ENCODE measurements at places on chromosomes 2 and 18. TPM values are rescaled to one million over a fixed set of nuclear protein-coding genes. Genes with fewer than 3 reads are reported as not detected.

DNA sequence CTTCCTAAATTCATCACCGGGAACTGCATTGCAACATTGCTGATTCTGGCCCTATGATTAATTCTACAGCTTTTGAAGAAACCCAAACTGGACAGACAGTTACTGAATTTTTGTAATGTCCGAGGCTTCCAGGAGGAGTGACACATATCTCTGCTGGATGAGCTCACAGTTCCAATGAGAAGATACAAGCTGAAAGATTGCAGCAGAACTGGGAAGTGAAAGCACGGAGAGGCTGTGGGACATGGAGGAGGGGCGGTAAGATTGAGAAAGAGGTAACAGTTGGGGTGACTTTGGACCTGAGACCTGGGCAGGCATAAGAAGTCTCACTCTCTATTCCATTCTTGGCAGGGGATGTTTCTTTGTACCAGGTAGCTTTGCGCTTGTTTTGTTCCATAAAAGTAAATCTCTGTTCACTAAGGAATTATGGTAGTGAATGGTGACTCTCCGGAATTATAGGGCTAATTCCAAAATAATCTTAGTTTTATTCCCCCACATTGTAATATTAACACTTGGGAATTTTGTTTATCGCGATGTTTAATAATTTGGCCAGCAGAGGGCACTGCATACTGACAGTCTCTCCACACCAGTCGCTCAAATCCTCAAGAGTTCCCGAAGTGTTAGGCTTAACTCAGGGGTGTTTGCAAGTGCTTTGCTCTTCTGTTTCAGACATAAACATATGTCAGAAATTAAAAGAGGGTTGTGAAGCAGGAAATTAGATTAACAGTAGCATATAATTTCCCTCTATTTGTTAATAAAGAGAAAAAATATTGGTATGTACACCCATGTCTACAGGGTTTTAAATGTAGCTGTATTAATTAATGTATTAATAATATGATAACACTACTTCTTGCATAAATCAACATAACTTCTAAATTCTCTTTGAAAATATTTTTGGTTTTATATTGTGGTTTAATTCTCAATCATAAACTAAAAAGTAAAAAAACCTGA is 201.4 kb downstream of the SOCS6 start:
- DNase-seq = peak; percentile 8
- H3K27me3 ChIP-seq = no peaks in the 10 kb centered on the region
- H3K36me3 ChIP-seq = no peaks in the 10 kb centered on the region
- H3K4me3 ChIP-seq = peak overlapping the region; percentile 35
- no peaks in the 10 kb centered on the region for H3K4me1 ChIP-seq

The RIT2 gene
- not detected for total RNA-seq

- H3K4me1 ChIP-seq = peaks cover 33% of the 10 kb centered on the region
- H3K27me3 ChIP-seq = no peaks in the 10 kb centered on the region
- no peak overlapping the region for H3K27ac ChIP-seq
- no peak for DNase-seq
Observed at GRCh38 chr2:240581811-240582210, 4.7 kb upstream of the CAPN10 start.

The KANSL3 gene
- total RNA-seq = 26.7 TPM

The GAL3ST2 gene
- total RNA-seq = not detected

- no peaks in the 10 kb centered on the region for H3K27me3 ChIP-seq
- H3K27ac ChIP-seq = no peak overlapping the region
- DNase-seq = no peak
Observed at GRCh38 chr2:64718250-64718885, 64.7 kb upstream of the SERTAD2 start.

- no peak overlapping the region for H3K27ac ChIP-seq
- no peaks in the 10 kb centered on the region for H3K36me3 ChIP-seq
- no peak for DNase-seq
- no peaks in the 10 kb centered on the region for H3K27me3 ChIP-seq
- H3K4me1 ChIP-seq = peaks cover 17% of the 10 kb centered on the region
Observed at GRCh38 chr2:217273851-217274250, 414.0 kb upstream of the TNP1 start.

The APCDD1 gene
- total RNA-seq = 5.4 TPM
